ENCODE measurements at places on chromosomes 2 and 18.
A peak's percentile ranks its signal among the peaks of the same experiment; 100 is the strongest.

- DNase-seq: no peak
Observed at GRCh38 chr2:238461051-238461450, 34.3 kb downstream of the ASB1 start.

GRCh38 chr2:26245231-26245732 is 543 bp downstream of the HADHB start:
- DNase-seq: peak; percentile 33

DNA sequence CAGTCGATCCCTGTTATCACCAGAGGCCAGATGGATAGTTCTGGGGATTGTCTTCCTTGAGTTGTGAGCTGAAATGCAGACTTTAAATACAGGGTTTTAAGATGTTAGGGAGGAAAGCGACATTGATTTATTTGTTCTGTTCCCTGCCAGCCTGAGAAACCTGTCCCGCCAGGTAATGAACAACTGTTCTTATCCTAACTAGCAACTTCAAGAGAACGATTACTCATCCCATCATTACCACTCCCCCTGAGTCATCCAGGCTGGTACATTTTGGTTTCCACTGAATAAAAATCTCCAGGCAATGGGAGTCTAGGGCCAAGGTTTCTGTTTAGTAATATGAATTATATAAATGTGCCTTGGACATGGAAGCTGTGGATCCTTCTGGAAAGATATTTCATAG is 131.2 kb downstream of the LYPD6B start:
- DNase-seq: no peak

DNA sequence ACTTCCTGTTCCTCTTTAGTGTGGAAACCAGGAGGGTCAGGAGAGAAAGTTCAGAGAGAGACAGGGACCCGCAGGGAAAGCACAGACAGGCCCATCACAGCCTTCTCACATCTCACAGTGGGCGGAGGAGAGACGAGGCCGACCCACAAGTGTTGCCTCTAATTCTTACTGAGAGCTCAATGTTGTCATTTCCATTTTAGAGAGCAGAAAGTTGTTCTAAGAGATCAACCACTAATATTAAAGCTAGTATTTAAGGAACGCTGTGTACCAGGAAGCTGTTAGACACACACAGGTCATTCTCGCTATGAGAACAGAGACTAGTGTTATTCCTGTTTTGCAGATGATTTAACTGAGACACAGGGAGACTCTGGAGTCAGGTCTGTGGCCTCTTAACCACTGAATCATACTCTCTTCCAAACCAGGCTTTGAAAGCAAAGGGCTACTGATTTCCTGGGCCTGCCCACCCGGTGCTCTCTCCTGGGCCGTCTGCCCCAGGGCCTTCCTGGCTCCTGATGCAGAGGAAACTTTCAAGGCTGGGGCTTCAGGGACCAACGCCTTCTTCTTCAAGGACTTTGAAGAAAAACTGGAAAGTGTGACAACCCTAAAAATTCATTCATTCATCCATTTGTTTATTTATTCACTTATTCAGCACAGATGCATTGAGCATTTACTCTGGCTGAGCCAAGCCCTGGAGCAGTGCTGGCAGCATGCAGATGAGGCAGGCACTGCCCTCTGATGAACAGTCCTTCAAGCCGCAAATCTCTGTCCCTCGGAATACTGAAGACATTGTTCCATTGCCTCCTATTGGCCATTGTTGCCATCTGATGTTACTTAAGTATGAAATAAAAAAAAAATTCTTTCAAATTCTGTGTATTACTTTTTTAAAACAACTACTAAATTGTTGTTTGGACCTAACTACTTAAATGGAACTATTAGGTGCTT is 37.2 kb upstream of the BIN1 start:
- no peak for DNase-seq

DNA sequence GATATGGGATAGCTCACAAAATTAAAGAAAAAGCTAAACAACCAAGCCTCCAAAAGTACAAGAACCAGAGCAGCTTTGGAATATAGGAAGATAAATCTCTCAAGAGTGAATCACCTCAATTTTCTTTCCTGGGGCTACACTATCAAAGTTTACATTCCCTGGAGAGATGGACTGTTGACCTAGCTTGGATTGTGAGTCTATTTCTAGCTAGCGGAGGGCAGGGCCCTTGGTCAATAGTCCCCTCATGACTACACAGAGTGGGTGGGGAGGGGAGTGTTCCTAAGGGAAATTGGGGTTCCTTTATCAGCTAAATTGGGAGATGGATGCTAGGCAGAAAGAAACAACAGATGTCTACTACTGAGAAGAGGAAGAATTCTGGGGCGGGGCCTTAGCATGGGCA is 29.9 kb upstream of the EIF2AK3 start:
- no peak for DNase-seq

DNA sequence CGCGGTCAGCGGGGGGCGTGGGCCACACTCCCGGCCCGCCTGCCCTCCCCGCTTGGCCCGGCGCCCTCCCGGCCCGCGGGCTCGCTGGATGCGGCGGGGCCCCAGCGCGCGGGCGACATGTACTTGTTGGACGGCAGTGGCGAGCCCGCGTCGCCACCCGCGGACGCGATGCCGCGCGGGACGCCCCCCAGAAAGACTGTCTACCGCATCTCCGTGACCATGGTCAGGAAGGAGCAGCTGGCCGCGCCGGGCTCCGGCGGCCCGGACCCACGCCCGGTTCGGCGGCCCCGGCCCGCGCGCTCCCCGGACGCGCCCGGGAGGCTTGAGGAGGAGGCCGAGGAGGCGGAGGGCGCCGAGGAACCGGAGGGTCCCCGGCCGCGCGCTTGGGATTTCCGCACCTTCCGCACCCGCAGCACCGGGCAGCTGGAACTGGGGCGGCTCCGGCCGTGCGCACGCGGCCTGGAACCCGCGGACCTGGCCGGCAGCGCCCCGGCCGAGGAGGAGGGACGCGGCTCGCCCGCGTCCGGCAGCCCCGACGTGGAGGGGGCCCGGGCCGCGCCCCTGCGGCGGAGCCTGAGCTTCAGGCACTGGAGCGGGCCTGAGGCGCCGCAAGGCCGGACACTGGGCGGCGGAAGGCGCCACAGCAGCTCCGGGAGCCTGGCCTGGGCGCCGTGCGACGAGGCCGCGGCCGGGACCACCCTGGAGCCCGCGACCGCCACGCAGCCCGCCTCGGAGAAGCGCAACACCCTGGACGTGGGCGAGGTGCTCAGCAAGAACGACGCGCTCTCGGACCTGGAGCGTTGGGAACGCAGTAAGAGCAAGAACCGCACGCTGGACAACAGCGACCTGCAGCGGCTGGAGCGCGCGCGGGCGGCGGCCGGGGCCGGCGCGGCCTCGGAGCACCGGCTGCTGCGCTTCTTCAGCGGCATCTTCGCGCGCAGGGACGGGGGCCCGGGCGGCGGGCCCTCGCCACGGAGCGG is 176.4 kb downstream of the AGAP1 start:
- DNase-seq: no peak

GRCh38 chr2:68124321-68124720 is 33.4 kb upstream of the PNO1 start:
- DNase-seq: no peak

DNA sequence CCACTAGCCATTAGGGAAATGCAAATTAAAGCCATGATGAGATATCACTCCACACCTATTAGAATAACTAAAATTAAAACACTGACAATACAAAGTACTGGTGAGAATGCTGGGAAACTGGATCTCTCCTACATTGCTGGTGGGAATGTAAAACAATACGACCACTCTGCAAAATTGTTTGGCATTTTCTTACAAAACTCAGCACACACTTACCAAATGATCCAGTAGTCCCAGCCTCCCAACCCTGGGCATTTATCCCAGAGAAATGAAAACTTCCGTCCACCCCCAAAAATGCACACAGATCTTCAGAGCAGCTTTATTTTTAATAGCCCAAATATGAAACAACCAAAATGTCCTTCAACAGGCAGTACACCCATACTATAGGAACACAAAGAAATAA is 8.9 kb upstream of the TMSB10 start:
- no peak for DNase-seq

- no peak for DNase-seq
Observed at GRCh38 chr18:61896757-61897156, 4.0 kb upstream of the RNF152 start.

GRCh38 chr18:54815086-54815485 is 13.2 kb upstream of the RAB27B start:
- no peak for DNase-seq

- DNase-seq: no peak
Observed at GRCh38 chr2:123808243-123808642, 216.8 kb upstream of the CNTNAP5 start.

GRCh38 chr2:217617616-217618022 is 385.2 kb downstream of the TNS1 start:
- DNase-seq: no peak

- DNase-seq: no peak
Observed at GRCh38 chr18:54690198-54690597, 99.2 kb downstream of the DYNAP start.

DNA sequence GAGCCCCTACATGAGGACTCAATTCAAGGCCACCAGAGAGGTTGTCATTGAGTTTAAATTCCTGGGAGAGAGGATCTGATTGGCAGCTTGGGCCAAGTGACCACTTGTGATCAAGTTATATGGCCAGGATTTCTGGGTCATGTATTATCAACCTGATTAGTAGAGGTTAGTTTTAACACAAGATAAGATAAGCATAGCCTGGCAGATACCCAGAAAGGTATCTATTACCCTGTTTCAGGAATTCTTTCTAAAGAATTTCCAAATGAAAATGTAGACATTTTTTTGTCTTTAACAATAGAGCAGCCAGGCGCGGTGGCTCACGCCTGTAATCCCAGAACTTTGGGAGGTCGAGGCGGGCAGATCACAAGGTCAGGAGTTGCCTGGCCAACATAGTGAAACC is 50.5 kb downstream of the BABAM2 start:
- DNase-seq: no peak

DNA sequence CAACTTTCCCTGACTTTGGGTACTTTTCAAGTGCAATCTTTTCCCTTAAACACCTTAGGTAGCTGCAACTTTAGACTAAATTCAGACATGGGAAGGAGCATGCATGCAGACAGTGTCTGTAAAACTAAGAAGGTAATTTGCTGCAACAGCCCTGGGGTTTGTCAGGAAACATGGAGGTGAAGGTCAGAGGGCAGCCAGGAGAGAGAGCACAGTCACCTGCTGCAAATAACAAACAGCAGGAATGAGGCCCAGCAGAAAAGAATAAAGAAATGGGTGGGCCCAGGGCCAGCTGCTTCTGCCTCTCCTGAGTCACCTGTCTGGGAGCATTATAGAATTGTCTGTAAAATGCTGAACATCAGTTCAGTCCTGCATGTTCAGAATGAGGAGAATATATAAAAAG is 35.2 kb downstream of the MTHFD2 start:
- DNase-seq: no peak

GRCh38 chr2:21694079-21694878 is 570.5 kb downstream of the TDRD15 start:
- DNase-seq: no peak

- DNase-seq: no peak
Observed at GRCh38 chr2:206204710-206205109, 45.0 kb downstream of the EEF1B2 start.

DNA sequence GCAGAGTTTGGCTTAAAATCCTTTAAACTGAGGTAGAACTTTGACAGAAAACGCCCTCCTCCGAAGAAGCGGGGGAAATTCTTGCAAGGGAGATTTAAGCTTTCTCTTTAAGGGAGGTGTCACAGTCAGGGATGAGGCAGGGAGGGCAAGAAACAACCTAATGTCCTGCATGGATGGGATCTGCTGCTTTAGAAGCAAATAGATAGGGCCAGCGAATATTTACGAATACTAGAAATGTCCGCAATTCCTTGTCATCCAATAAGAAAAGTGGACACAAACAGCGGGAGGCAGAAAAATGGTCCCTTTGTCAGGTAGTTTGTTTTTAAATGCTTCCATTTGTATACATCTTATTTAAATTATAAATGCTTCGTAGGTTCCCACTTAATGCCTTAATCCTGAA is 12.0 kb downstream of the MEIS1 start:
- DNase-seq: no peak

DNA sequence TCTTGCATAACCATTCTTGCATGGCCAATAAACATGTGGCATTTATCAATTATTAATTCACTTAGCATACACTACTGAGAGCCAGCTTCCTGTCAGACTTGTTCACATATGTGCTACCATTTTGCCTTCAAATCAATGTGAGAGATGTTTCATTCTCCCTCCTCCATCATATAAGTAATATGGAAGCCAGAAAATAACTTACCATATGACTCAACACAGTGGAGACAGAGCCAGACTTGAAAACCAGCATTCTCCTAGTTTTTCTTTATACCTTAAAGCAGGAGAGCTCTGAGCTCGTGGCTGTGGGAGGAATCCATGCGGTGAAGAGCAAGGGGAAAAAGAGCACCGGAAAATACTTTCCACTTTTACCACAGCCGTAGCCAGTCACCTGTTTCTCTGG is 215.0 kb upstream of the LRATD1 start:
- no peak for DNase-seq

DNA sequence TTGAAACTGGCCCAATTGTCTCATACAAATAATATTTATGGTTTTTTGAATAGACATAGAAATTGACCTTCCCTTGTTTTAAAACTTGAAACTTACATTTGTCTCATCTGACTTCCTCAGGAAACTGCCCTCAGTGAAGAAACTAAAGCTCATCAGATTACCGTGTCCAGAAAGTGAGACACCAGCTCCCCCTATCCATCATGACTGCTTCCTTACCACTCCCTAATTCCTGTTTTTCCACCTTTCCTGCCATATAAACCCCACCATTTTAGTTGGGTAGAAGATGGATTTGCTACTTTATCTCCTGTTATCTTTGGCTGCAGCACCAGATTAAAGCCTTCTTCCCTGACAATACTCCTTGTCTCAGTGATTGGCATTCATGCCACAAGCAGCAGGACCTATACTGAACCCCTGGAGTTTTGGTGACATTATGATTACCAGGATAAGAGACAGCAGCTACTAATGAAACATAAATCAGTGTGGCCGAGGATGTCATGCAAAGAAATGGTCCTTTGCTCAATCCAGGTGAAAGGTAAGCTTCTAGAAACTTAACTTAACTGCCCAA is 1627.6 kb upstream of the ZEB2 start:
- DNase-seq: no peak

DNA sequence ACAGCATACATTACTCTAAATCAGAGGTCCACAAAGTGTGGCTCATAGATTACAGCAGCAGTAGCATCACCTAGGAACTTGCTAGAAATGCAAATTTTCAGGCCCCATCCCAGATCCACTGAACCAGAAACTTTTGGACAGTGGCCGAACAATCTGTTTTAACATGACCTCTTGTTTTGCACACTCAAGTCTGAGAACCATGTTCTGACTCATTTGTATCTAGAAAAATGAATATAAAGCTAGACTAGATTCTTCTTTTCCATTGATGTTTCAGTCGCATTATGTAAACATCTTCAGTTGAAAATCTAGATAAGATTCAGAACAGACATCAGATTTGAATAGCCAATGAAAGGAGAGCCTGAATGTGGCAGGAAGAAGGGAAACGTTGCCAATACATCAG is 608.8 kb downstream of the LRP1B start:
- no peak for DNase-seq

GRCh38 chr2:67388680-67389079 is 8.5 kb upstream of the ETAA1 start:
- DNase-seq: no peak

DNA sequence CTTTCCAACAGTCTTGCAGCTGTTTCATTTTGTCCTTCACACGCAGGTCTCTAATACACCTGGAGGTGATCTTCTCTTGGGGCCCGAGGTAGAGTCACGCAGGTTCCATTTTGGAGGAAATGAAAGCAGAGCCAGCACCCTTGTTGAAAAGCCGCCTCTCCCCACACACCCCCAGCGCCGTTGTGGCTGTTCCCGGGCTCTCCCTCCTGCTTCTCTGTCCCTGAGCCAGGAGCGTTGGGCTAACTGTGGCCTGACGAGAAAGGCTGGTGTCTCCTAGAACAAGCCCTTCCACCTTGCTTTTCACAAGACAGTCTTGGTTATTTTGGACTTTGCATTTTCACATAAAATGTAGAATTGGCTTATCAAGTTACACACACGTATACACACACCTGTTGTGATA is 16.3 kb downstream of the SNED1 start:
- no peak for DNase-seq

Data from effector memory CD4-positive, alpha-beta T cell (primary cell).